ENCODE measurements at places on chromosomes 2 and 18.

GRCh38 chr2:3039188-3040065, 338.2 kb downstream of the EIPR1 start:
- no peak for DNase-seq

GRCh38 chr2:105294844-105295481, 34.6 kb downstream of the TGFBRAP1 start:
- no peak for DNase-seq

GRCh38 chr2:43107679-43108078, 118.7 kb downstream of the ZFP36L2 start:
- DNase-seq = no peak

GRCh38 chr2:121832412-121833357, 77.2 kb downstream of the TSN start:
- no peak for DNase-seq

DNA sequence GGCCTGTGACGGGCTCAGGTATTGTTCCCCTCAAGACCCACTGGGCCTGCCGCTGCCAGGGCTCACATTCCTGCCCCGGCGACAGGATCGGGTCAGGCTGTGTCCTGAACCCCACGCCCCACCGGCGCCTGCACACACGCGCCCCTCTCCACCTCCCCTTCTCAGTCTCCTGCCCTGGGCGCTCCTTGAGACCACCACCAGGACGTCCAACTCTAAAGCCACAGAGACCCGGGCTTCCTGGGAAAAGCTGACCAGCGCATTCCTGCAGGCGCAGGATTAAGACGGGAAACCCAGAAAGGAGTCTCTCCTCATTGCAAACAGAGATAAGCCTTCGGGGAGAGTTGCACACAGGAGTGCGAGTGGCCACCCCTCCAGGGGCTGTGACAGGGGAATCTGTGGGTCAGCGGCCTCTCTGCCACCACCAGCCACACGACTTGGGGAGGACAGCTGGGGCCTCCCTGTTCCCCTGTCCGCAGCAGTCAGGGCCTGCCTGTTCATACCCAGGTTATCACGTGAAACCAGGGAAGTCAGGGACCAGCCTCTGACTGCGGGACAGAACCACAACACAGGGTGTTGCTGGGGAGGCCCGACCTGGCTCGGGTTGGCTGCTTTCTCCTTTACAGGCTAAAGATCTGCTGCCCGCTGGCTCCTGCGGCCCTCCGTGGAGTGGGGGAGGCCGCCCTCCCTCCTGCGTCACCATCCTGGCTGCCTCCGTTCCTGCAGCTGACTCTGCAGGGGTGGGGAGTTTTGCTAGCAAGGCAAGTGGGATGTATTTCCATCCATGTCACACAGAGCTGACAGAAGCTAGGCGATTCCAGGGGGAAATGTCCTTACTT, 88.8 kb downstream of the ZCCHC2 start:
- no peak for DNase-seq

GRCh38 chr2:128581849-128582244, 263.2 kb upstream of the HS6ST1 start:
- no peak for DNase-seq

- no peak for DNase-seq
Observed at GRCh38 chr2:208265371-208265800, 669 bp upstream of the PIKFYVE start.

GRCh38 chr2:147829106-147829505, 15.7 kb upstream of the ACVR2A start:
- no peak for DNase-seq

DNA sequence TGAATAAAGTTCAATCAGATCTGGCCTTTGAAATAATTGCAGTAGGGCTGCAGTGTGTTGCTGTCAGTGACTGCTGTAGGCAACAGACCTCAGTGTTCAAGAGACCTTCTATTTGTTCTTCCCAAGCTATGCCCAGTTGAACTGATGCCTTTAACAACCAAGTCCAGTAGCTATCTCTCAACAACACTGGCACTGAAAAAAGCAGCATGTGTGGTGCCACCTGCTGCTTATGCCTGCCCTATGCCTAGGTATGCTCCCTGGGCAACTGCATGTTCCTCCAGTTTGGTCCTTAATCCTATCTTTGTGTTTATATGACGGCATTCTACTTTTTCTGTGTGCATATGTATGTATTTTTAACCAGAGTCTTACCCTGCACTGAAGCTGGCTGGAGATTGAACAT, 523.9 kb upstream of the MEX3C start:
- DNase-seq = no peak

DNA sequence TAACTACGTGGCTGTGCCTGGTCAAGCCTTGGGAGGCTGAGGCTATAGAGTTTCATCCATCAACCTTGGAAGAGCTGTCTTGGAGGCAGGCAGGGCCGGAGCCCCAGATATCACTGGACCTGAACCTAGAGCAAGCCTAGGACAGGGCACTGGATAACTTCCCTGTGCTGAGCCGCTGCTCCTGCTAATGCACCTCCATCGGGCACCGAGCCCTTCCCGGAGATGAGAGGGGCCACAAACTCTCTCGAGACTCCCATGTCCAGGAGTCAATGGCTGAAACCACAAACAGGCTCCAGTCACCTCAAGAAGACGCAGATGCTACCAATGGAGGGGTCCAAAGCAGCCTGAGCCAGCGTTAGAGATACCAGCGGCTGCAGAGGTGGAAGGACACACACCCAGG, 866.0 kb downstream of the LRP1B start:
- no peak for DNase-seq

DNA sequence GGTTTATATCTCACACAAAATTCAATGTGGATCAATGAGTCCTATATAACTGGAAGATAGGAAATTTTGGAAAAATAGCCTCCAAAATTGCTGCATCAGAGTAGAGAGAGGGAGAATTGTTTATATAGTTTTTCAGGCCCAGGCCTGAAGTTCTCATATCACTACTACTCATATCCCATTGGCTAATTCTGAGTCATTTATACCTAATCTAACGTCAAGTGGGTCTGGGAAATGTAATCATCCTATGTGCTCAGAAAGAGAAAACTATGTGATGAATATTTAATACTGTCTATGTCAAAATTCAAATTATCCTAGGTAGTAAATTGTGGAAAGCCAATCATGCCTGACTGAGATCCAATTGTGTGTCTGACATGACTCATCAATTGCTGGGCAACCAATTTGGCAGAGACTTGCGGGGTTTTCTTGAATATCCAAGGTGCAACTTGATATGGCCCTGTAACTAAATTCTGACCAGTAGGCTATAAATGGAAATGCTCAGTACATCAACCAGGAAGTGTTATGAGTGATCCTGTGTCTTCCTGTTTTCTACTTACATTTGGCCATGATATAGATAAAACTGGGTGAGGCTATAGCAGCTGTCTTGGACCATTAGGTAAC, 744.4 kb downstream of the KCNJ3 start:
- DNase-seq = no peak

GRCh38 chr2:13662055-13662454, 945.3 kb downstream of the TRIB2 start:
- no peak for DNase-seq

DNA sequence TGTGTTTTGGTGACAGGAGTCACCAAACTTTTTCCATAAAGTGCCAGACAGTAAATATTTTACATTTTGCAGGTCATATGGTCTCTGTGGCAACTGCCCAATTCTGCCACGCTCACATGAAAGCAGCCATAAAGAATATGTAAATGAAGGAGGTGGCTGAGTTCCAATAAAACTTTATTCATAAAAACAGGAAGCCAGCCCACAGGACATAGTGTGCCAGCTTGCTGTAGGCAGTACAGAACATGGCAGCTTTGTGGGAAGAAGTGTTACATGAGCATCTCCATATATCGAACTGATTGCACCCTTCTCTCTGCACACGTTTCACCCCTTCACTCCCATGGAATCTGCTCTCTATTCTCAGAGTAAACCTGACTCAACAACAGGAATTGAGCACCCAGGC, 10.2 kb downstream of the ASB18 start:
- DNase-seq = no peak

DNA sequence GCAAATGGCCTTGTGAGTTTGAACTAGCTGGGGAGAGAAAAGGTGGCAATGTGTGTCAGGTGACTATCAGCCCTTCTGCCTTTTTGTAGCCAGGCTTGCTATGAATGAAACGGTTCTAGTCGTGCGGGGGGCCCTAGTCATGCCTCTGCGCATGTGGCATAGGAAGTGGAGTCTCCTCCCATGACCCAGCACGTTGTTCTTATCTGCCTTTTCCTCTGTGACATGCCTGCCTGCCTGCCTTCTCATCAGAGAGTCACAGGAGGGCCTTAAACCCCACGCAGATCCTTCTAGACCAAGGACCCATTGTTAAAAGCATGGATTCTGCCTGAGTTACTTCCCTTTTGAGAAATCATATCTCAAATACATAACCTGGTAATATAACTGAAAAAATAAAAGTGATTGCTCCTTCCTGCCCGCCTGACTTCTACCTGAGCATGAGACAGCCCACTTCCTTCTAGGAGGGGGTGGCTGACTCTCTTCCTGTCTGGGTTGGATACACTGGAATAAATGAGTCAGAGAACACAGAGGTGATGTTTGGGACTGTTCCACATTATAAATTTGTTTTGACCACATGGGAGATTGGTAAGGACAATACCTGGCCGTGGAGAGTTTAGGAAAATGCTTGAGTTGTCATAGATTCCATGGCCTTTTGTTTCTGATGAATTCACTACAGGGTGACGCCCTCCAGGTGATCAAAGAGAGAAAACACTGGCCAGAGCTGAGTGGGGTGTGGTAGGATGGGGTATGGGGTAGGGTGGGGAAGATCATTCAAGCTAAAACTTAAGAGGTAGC, 49.8 kb downstream of the FBLN7 start:
- DNase-seq = no peak

- no peak for DNase-seq
Observed at GRCh38 chr2:36449943-36450392, 94.4 kb downstream of the CRIM1 start.

DNA sequence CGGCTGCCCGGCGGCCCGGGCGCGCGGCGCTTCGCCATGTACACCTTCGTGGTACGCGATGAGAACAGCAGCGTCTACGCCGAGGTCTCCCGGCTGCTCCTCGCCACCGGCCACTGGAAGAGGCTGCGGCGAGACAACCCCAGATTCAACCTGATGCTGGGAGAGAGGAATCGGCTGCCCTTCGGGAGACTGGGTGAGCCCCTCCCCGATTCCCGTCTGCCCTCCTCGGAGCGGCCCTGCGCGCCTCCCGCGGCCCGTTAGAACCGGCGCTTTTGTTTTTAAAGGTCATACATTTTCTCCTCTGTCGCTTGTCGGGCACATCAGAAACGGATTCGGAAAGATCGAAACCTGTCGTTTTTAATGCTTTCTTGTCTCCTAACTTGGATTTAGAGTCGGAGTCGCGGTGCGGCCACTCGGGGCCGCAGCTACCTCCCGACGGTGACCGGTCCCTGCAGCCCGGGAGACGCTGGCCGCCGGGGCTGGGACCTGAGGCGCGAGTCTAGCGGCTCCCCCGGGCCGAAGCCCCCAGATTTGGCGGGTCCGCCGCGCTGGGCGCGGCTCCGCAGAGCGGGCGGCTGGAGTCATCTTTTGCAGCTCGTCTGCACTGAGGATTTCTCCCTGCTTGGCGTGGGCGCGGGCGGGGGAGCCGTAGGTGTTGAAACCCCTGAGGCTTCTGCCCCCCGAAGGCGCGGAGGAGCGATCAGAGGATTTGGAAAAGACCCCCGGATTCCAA, 519 bp downstream of the TTL start:
- peak; percentile 13 for DNase-seq

DNA sequence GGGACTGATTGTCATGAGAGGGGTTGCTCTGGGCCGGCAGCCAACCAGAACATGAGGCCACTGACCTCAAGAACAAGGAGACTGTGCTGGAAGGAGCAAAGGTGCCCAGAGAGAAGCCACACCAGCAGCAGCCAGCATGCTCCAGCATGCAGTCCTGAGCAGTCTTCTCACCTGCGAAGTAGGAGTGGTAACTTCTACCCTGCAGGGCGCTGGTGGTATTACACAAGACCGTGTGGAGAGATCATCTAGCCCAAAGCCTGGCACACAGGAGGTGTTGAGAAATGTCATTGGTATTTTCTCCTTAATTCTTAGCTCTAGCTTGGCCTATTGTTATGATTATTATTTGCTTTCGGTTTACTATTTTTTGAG, 132.7 kb downstream of the TSN start:
- no peak for DNase-seq

GRCh38 chr18:80033181-80034067, 810 bp upstream of the RBFA start:
- DNase-seq = no peak

DNA sequence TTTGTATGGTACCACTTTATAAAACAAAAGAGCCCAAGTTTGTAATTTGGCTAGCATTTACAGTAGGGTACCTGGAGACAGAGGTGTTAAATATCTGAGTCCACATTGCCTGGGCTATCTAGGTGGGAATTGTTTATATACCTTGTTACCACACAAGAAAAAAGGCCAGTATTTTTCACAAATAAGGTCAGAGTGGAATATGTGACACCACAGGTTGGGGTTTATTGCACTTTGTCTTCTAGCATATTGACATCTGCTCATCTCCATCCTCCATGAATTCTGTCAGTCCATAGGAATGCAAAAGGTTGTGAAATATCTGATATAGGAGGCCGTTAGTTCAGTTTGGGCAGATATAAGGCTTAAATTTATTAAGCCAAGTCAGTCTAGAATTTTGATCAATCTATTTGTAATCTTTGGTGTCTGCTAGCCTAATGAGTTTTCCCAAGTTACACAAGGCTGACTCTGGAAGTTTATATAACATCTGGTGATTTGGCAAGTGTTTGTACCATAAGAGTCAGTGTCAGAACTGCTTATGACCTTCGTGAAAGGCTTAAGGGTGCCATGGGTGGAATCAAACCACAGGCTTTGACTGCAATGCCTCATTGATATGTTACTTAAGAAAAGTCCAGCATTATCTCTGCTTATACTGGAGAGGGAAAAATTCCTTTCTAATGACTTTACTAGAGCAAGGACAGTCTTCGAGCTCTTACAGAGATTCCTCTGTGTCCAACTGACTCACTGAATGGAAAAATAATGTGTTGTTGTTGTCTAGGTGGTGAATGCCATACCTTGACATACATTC, 11.3 kb upstream of the DPP4 start:
- no peak for DNase-seq
